ENCODE measurements at places on chromosomes 7 and 10. TPM values are rescaled to one million over a fixed set of nuclear protein-coding genes. Genes with fewer than 3 reads are reported as not detected.

NPSR1 gene
- total RNA-seq: not detected

MET gene
- total RNA-seq: 15.7 TPM

SLIT1 gene
- total RNA-seq: 0.31 TPM

PILRA gene
- total RNA-seq: 3.7 TPM

WNT2 gene
- total RNA-seq: not detected

YKT6 gene
- total RNA-seq: 51.5 TPM

RAB19 gene
- not detected for total RNA-seq

EVX1 gene
- not detected for total RNA-seq

DGKI gene
- 19.1 TPM for total RNA-seq

KCP gene
- 0.50 TPM for total RNA-seq

MICALL2 gene
- total RNA-seq: 9.9 TPM

UBE2H gene
- 65.5 TPM for total RNA-seq

TRIM50 gene
- not detected for total RNA-seq

TET1 gene
- 4.0 TPM for total RNA-seq

LRRTM3 gene
- not detected for total RNA-seq

CYP3A4 gene
- 0.32 TPM for total RNA-seq

C7orf33 gene
- not detected for total RNA-seq

IFIT5 gene
- total RNA-seq: 14.5 TPM

UPK3BL1 gene
- 19.2 TPM for total RNA-seq

NCAPG2 gene
- 6.4 TPM for total RNA-seq

PLCE1 gene
- 15.2 TPM for total RNA-seq

GDF2 gene
- not detected for total RNA-seq

INHBA gene
- 1.5 TPM for total RNA-seq

IL6 gene
- 3.3 TPM for total RNA-seq

FAM237B gene
- not detected for total RNA-seq

MALRD1 gene
- 2.2 TPM for total RNA-seq

HDAC9 gene
- 22.4 TPM for total RNA-seq

GNGT1 gene
- total RNA-seq: not detected

SPDYE2B gene
- not detected for total RNA-seq

ZKSCAN1 gene
- 36.7 TPM for total RNA-seq

MARCHF5 gene
- 27.6 TPM for total RNA-seq
